ENCODE measurements at places on chromosomes 7 and 10.

- DNase-seq = no peak
Observed at GRCh38 chr7:116327752-116328151, 117.4 kb downstream of the TES start.

GRCh38 chr7:82926477-82926876, 236.2 kb downstream of the PCLO start:
- DNase-seq = no peak

DNA sequence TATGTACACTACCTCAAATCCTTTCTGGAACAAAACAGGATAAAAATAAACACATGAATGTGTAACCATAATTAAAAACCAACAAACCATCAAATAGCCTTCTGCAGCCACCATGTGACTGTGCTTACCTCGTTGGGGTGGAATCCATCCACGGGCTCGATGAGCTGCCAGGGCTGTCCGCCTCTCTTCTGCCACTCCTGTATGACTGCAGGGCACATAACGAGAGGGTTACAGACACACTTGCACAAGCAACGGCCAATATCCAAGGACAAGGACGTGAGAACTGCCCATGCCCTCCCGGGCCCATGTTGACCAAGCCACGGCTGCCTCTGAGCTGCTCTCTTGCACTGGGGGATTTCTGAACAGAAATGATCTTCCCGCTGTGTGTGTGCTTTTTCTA, 132.2 kb downstream of the ANLN start:
- no peak for DNase-seq

GRCh38 chr7:157309988-157310668, 26.7 kb upstream of the DNAJB6 start:
- DNase-seq = no peak

GRCh38 chr10:79445977-79446757, 743 bp upstream of the ZCCHC24 start:
- DNase-seq = no peak

- no peak for DNase-seq
Observed at GRCh38 chr10:63497321-63497720, 23.9 kb upstream of the REEP3 start.

DNA sequence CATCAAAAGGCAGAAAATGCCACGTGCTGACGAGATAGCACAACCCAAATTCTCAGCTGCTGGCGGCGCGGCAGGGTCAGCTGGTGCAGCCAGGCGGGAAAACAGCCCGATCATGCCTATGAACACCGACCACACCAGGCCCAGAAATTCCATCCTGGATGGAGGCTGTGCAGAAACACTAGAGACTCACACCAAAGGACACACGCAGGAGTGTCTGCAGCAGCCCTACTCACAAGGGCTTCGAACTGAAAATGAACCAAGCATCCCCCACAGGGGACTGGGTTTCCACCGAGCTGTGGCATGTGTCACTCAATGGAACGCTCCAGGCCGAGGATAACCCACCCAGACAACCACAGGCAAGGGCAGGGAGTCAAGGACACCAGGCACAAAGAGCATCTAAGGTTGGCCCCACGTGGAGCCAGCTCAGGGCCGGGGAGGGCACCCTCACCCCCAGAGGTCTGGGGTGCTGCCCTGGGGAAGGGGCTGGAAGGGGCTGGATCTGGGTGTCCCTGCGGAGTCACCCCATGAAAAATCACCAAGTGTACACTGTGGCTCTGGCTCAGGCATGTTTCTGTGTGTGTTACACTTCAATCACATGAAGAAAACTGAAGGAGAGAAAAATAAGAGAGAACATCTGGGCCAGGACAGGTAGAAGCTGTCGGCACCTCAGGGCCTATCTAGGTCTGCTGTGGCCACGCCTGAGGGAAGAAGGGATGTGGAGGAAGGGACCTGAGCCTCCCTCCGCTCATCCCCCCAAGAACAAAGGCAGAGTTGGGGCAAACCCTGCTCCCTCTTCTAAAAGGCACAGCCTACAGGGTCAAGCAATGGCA, 33.0 kb downstream of the RASGEF1A start:
- DNase-seq = no peak

DNA sequence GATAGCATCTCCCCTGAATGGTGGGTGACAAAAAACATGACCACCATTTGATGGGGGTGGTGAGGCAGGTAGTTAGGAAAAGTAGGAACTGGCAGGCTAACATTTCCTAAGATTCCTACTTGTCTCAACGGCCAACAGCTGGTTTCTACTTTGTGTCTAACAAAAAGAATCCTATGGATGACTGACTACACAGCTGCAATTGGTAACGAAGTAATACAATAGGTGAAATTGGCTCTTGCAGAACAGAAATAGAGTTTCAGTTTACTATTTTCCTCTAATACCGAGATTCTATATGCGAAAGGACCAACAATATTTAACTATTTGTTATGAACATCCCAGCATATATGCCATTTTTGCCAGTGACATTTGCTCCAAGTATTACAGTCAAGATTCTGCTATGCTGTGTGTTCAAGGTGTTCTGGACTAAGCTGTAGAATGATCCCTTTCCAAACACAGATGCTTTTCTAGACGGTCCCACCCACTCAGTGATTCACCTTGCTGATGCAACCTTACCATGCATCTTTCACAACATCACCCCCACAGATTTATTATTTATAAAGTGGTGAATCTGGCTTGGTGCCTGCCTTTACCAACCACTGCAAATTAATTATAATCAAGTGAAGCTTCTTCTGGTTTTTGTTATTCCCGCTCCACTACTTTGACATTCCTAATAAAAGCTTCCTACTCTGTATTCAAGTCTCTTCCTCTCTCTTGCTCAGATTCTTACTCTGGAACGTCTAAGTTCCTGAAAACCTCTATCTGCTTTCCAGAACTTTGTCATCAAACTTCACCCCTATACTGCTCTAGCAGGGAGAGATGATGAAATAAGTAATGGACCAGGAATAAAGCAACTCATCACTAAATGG, 16.8 kb downstream of the BBIP1 start:
- no peak for DNase-seq

DNA sequence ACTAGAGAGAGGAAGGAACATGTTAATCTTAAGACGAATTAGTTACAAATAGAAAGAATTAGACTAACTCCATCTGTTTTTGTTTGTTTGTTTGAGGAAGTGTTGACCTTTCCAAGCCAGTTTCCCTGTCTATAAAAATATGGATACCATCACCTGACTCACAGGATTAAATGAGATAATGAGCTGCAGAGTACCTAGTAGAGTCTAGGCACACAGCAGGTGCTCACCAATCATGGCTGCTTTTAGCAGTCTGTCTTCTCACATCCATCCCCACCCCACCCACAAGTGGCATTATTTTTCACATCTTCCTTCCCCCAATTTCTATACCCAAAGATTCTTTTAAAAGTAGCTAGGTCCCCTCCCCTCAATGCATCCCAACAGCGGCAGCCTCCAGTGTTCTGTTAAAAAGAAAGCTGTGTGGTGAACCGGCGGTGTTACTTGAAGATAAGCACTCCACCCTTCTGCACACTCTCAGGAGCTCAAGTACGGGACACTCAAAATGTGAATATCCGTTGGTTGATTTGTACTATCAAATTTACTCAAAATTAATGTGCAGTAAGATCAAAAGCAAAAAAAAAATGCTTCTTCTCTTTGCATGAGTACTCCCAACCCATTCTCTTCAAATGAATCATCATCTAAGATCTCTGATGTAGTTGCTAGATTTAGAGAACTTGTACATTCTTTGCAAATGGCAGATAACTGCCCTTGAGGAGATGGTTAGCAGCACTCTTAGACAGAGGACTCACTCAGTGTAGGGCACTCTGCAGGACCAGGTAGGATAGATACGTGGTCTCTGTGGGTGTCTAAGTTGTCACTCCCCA, 145.4 kb upstream of the ASAH2 start:
- no peak for DNase-seq

GRCh38 chr7:12211711-12212485, 804 bp downstream of the TMEM106B start:
- DNase-seq = no peak

GRCh38 chr7:37947138-37947940, 26.9 kb downstream of the EPDR1 start:
- DNase-seq = no peak

- no peak for DNase-seq
Observed at GRCh38 chr10:86733260-86733671, 23.2 kb upstream of the BMPR1A start.

- no peak for DNase-seq
Observed at GRCh38 chr7:74627661-74628411, 29.7 kb upstream of the GTF2I start.

DNA sequence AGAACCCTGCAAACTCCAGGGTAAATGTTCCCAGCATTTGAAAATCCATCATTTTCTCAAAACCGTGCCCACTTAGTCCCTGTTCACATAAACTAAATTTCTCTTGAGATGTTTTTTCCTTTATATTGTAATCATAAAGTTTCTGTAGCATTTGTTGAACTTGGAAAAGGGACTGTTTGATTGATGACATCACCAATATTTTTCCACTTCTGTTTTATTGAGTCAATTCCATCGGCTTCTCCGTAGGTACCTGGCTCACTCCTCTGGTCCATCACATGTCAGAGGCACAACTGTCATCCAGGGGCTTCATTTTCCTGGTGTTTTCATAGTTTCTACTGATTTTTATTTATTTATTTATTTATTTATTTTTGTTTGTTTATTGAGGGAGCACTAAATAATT, 462.5 kb upstream of the PFKP start:
- DNase-seq = no peak

- DNase-seq = no peak
Observed at GRCh38 chr10:36393801-36394200, 731.6 kb upstream of the ANKRD30A start.

DNA sequence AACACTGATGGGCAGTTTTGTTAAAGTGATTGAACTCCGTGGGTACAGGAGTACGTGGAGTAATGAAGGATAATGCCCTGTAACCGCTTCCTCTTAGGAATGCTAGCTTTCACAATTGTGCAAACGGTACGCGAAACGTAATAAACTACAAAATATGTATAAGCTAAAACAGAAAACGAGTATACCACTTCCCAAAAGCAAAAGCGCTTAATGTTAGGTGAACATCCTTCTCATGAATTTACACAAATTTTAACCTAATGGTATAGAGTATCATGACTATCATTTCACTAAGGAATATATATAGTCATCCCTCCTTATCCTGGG, 395 bp upstream of the ZNF25 start:
- no peak for DNase-seq

GRCh38 chr10:87619705-87620104, 40.0 kb upstream of the PAPSS2 start:
- DNase-seq = no peak

DNA sequence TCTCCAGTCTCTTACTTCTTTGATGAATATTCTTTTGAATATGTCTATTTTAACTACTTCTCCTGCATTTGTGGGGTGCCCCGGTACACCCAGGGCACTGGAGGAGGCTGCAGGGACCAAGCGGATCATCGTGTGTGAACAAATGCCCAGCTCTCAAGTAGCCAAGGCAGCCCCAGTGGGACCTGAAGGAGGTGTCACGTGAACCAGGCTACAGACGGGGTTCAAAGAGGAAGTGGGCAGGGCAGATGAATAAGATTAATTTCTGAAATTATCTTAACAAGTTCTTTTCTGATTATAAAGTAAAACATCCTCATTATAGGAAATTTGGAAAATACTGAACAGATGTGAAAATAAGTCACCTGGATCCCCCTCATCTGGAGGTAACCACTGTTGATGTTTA, 78.4 kb upstream of the DUSP5 start:
- no peak for DNase-seq

DNA sequence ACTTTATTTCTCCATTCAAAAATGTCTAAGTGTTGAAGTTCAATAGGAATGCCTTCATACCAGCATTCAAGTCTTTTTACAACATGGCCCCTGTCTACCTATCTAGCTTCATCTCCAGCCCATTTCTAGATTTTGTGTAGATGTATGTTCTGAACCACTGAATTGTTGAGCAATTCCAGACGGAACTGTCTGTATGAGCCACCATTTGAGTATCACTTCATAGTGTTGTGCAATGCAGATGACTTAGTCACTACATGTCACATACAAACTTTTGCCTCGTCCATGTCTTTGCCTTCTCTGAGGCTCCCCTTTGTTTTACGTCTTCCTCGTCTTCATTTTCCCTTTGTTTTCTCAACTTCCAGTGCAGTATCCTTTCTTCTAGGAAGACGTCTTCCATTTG, 118.1 kb downstream of the INHBA start:
- no peak for DNase-seq

GRCh38 chr7:35685781-35686180, 9.2 kb downstream of the HERPUD2 start:
- DNase-seq = no peak

- no peak for DNase-seq
Observed at GRCh38 chr10:54691331-54691730, 109.7 kb downstream of the PCDH15 start.

DNA sequence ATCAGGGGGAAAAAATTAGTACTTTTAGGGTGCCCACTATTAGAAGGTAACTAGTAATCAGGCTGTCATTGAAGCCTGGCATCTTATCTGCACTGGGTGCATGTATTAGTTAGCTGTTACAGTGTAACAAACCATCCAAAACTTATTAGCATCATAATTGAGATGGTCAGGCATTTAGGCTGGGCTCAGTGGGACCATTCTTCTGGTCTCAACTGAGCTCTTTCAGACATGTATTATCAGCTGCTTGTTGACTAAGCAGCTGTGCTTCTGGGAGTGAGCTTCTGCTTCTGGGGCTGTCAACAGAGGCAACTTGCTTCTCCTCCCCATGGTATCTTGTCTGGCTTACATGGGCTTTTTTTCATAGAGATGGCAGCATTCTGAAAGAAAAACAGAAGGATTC, 154.0 kb upstream of the ZNF92 start:
- no peak for DNase-seq

DNA sequence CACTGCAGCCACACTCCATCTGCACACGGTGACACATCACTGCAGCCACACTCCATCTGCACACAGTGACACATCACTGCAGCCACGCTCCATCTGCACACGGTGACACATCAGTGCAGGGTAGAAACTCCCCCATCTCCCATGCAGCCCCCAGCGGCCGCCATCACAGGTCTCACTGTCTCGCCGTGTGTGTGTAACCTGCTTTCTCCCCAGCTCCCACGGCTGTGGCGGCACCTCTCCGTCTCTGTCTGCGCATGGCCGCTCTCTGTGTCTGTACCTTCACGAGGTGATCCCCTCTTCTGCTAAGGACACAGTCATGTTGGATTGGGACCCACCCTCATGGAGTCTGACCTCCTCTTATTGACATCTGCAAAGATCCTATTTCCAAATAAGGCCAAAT, 527.4 kb downstream of the PTPRN2 start:
- no peak for DNase-seq

- no peak for DNase-seq
Observed at GRCh38 chr10:3340127-3340730, 167.6 kb upstream of the PITRM1 start.

- no peak for DNase-seq
Observed at GRCh38 chr7:130397051-130397757, 16.9 kb downstream of the CPA1 start.

GRCh38 chr10:32047881-32048280, 8.3 kb downstream of the KIF5B start:
- DNase-seq = no peak

- no peak for DNase-seq
Observed at GRCh38 chr7:22389892-22390291, 32.9 kb upstream of the RAPGEF5 start.

DNA sequence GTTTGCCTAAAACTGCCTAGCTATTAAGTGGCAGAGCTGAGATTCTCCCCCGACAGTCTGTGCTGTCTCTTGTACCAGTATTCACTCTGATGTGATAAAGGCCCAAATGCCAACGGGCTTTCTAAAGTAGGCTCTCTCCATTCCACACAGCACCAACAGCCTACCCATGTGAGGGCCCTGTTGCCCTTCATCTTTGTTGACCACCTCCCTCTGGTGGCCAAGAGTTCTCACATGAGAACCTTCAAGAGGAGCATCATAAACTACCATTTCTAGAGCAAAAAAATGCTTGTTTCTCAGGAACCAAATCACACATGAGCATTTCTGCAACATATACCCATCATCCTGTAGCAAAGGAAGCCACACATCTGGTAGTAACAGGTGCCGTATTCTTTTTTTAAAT, 185.8 kb downstream of the GRM8 start:
- no peak for DNase-seq
